Large intestine (tissue), 12 donors: ENCODE measurements at places on chromosomes 4 and X.

- no peak for DNase-seq
Observed at GRCh38 chr4:848307-848691, 22.4 kb upstream of the CPLX1 start.

DNA sequence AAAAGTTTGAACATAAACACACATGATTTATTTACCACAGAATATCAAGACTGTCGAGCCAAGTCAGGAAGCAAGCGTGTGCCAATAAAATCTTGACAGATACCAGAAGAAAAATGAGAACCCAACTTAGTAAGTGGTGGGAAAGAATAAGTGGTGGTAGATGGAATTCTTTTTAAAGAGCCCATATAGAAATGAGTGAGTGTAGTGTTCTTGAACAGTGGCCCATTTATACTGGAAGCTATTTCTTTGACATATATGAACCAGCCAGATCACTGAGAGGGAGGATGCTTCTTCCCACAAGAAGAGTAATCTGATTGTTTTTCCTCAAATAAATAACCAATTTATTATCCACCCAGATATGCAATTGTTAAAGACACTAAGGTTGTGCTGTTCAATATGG is 98.0 kb downstream of the NHS start:
- no peak for DNase-seq

GRCh38 chr4:146638786-146639505 is at the start of gene POU4F2:
Gene POU4F2, plus strand, starts transcription at chr4:146638893. Its CDS starts 248 bp downstream, at chr4:146639141.
- no peak for DNase-seq

DNA sequence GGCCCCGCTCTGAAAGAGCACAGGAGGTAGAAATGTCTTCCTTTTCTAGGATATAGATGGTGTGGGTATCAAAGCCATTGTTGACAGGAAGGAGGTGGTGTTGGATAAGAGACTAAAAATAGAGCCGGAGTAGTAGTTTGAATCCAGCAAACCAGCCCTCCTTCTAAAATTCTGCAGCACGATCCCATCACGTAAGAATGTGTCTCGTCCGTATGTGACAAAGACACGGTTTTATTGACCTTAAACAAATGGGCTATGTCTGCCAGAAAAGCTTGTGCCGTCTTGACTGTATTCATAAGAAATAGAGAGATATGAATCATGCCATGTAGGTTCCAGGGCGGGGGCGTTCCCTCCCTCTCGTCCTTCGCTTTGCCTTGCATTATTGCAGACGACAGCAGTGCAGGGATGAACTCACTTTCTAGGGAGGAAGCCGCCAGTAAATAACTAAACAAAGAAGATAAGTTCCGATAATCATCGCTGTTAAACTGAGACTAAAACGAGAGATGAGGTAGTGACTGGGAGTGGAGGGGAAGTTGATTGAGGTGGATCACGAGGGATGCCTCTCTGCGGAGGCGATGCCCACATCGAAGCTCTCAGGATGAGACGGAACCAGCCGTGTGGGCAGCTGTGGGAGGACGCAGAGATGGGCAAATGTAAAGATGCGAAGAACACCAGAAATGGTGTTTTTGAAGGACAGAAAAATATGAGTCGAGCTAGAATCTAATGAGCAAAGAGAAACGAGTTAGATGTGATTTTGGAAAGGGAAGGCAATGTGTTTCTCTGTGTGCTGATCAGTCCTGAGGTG is 3.4 kb downstream of the TENM3 start:
- DNase-seq = peak; percentile 6

DNA sequence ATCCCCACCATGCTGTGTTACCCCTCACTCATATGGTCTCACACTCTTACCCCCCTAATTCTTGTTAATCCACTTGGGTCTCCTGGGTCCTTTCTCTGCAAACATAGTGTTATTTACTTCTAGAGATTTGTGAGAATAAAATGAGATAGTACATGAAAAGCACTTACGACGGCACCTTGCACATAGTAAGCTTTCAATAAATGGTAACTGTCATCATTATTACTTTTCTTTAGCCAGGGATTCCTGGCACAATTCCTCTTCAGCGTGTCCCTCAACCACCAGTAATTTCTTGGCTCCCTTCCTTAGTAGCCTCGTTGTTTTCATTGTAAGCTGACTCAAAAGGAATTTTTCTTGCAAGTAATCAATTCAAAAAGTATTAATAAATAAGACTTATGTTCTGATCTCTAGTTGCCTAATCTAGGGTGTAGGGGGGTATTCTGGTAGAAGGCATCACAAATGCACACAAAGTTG is 30.1 kb upstream of the RBMX start:
- DNase-seq = no peak

DNA sequence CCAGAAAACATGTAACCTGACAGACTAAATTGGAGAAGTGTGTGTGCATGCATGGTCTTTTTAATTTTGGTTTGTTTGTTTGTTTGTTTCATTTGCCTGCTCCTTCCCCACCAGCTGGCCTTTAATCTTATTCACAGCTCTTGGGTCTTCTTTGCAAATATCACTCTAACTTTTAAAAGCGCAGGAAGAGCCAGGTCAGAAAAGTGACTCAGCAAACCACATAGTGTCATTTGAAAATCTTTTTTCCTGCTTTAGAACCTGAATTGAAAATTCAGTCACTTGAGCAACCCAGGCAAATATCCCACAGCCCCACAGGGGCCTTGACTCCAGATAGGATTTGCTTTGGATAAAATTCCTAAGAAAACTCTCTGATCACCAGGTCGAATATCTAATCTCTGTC is 4.6 kb downstream of the TMEM255A start:
- DNase-seq = no peak

- DNase-seq = no peak
Observed at GRCh38 chr4:6114601-6115000, 85.7 kb downstream of the JAKMIP1 start.

DNA sequence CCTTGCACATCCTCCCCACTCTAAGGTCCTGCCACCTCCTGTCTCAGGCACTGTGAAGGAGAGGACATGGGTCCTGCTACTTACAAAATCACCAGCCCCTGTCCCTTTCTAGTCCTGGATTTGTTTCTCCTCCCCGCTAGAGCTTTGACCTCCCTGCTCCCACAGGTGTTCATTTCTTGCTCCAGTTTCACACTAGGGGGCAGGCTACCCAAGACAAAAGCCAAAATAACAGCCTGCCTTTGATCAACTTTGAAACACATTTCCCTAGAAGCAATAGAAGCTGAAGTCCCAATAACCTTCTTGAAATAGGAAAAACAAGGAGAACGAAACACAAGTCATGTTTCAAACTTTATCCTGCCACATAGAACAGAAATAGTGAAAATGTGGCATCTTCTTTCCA is 164.4 kb downstream of the QDPR start:
- DNase-seq = no peak

- DNase-seq = no peak
Observed at GRCh38 chrX:118545510-118545909, 49.9 kb downstream of the DOCK11 start.

- DNase-seq = peak; percentile 65
Observed at GRCh38 chr4:3044870-3045819, 29.2 kb downstream of the HTT-AS start.

GRCh38 chr4:121814756-121815155 is 8.9 kb downstream of the CCNA2 start:
- DNase-seq = no peak

DNA sequence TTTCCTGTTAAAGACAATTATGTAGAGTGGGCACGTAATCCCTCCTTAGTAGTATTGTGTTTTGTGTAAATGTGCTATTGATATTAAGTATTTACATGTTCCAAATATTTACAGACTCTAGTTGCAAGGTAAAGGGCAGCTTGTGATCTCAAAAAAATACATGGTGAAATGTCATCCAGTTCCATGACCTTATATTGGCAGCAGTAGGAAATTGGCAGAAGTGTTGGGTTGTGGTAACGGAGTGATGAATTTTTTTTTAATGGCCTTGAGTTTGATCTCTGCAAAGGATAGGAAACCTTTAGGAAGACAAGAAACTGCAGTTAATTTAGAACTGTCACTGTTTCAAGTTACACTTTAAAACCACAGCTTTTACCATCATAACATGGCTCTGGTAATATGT is 74.3 kb downstream of the NPNT start:
- DNase-seq = no peak

DNA sequence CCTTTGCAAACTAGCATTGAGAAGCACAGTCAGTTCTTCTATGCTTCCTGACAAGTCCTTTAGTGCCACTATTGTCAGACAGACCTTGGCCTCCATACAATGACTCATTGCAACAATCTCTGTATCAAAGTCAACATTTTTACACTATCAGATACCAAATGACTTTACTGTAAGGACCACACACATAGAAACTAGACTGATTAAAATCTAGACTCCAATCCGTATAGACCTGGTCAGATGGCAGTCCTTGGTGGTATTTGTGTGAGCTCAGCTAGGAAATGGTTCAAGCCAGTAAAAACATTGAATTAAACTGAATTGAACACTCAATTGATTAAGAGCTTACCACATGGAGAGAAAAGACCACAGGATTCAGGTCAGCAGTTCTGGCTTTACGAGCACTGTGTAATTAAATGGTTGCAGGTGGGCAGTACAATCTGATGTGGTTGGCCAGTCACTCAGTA is 549.8 kb upstream of the LCORL start:
- no peak for DNase-seq

DNA sequence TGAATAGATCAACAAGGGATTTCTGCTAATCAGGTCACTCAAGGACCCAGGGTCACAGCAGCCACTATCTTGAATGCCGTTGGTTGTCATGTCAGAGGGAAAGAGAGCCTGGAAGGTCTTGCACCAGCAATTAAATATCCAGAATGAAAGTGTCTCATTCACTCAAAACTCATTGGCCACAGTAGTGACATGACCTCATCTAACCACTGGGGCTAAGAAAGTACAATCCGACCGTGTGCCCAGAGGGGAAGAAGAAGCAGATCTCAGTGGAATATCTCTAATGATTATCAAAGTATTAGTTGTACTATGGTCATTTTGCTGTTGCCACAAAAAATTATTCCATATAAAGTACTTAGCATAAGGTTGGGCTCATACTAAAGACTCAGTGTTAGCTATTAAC is 210.0 kb downstream of the QDPR start:
- no peak for DNase-seq

- DNase-seq = no peak
Observed at GRCh38 chr4:72842323-72842722, 227.2 kb downstream of the COX18 start.

GRCh38 chrX:136182414-136182813 is 35.1 kb downstream of the FHL1 start:
- DNase-seq = peak; percentile 19

- DNase-seq = no peak
Observed at GRCh38 chrX:109733613-109734083, 591 bp upstream of the ACSL4 start.

DNA sequence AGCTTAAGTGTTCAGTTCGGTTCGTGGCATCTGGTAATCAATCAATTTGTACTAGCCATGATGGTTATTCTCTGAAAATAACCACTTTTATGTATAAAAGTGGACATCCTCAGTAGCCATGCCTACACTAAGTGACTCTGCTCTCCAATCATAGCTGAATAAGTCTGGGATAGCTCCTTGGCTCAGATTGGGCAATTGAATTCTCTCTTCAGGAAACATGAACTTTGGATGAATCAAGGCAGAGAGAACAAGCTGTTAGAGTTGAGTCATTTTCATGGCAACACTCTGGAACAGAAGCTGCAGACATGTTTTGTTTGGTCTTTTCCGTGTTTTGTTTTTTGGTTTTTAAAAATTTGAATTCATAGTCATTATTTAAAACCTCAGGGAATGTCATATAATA is 66.8 kb upstream of the TMEM164 start:
- no peak for DNase-seq

DNA sequence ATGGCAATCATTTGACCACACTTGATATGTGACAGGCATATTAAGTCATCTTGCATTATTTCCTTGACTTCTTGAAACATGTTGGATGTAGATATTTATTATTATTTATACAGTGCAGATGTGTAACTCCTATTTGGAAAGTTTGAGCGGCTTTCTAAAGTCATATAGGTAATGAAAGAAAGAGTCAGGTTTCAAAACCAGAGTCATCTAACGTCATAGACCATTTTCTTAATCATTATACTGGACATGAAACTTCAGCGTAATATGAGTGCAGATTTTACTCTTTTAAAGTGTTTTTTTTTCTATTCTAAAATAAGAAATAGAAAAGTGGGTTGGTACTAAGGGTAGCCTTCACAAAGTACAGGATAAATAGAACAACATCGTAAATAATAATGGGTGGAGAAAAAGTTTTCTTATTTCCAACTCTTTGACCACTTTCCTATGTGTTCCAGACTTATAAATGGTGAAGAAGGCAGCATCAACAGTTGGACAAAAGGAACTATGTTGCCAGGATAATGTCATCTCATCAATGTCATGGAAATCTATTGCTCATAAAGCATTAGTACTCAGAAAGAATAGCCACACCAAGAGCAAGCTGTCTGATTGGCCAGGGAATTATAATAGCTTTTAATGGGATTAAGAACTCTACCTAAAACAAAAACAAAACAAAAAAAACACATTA is 108.0 kb upstream of the PCDH18 start:
- no peak for DNase-seq

GRCh38 chr4:21893136-21893535 is 55.4 kb downstream of the KCNIP4 start:
- no peak for DNase-seq

- no peak for DNase-seq
Observed at GRCh38 chr4:120010646-120011045, 56.0 kb downstream of the MAD2L1 start.

GRCh38 chr4:123832173-123833026 is 435.8 kb downstream of the SPRY1 start:
- peak; percentile 49 for DNase-seq

DNA sequence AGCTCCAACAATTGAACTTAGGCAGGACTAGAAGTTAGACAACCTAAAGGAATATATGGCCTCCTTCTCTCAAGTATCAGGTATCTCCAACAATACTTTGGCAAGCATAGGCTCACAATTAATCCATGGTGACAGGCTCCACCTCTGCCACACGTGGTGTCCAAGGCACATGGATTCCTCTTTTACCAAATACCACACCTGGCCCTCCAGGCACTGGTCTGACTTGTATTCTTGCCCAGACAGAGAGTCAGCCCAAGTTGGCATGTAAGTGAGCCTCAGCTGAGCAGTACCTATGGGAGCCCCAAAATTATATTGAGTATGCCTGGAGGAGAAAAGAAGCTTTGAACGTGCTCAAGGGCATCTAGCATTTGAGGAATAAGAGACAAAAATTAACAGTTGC is 19.6 kb downstream of the SRPX2 start:
- no peak for DNase-seq

- DNase-seq = no peak
Observed at GRCh38 chr4:10033191-10033881, 12.0 kb upstream of the SLC2A9 start.

DNA sequence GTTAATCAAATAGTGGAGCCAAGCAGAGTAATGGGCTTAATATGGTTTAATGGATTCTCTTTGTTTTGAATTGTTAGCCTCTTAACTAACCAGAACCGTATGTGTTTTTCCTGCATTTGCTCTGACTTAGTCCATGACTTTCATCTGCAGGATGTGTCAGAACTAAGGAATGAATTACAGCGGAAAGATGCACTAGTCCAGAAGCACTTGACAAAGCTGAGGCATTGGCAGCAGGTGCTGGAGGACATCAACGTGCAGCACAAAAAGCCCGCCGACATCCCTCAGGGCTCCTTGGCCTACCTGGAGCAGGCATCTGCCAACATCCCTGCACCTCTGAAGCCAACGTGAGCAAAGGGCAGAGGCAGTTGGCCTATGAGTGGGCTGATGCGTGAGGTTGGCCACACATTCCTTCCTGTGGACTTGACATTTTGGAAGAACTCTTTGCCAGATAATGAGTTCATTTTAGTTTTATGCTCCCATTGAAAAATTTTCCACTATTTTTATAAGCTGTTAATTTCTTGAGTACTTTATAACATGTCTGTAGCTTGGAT is 9.1 kb downstream of the MED28 start:
- no peak for DNase-seq

GRCh38 chrX:15834827-15835595 is 19.6 kb downstream of the AP1S2 start:
- no peak for DNase-seq
